Fibroblast of skin of scalp (primary cell): ENCODE measurements at places on chromosomes 2 and 18.
A peak's percentile ranks its signal among the peaks of the same experiment; 100 is the strongest.

DNA sequence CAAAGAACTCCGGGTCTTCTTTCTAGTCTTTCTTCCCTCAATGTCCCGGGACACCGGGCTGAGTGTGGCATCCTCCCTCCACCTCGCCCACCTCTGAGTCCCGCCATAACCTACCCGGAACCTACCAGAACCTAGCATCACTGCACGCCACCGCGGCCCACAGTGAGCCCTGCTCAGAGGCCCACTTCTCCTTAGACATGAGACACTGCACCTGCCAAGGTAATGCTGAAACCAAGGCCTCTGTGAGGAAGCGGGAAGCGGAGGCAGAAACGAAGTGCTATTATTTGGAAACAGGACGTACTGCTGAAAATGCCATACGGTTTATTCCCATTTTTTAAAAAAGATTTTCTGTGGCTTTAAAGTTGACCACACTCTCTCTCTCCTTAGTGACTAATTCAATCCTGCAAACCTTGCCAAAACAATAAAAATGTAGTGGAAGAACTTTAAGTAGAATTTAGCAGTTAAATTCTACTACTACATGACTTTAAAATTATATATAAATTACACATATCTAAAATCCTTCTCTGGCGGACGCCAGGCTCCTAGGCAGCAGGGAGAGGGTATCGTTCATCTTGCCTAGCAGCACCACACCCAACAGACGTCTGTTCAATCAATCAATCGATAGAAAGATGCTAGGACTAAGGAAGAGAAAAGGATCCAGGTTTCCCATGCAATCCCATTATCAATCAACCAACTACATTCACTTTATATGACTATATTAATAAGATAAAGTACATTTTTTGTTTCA is 82.0 kb downstream of the ZNF516 start:
- DNase-seq: peak; percentile 38

DNA sequence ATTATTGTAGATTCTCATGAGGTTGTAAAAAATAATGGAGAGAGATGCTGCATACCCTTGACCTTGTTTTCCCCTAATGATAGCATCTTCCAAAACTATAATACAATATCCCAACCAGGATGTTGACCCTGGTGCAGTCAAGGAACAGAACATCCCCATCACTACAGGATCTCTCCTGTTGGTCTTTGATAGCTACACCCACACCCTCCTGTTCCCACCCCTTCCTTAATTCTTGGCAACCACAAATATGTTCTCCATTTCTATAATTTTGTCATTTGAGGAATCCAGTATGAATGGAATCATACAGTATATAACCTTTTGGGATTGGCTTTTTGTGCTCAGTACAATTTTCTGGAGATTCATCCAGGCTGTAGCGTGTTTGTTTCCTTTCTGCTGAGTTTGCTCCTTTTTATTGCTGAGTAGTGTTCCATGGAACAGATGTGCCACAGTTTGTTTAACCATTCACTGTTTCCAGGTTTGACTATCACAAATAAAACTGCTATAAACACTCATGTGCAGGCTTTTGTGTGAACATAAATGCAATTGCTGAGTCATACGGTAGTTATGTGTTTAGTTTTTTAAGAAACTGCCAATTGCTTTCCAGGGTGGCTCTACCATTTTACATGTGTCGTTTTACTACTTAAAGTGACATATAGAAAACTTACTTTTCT is 22.2 kb downstream of the MCFD2 start:
- DNase-seq: peak; percentile 57

DNA sequence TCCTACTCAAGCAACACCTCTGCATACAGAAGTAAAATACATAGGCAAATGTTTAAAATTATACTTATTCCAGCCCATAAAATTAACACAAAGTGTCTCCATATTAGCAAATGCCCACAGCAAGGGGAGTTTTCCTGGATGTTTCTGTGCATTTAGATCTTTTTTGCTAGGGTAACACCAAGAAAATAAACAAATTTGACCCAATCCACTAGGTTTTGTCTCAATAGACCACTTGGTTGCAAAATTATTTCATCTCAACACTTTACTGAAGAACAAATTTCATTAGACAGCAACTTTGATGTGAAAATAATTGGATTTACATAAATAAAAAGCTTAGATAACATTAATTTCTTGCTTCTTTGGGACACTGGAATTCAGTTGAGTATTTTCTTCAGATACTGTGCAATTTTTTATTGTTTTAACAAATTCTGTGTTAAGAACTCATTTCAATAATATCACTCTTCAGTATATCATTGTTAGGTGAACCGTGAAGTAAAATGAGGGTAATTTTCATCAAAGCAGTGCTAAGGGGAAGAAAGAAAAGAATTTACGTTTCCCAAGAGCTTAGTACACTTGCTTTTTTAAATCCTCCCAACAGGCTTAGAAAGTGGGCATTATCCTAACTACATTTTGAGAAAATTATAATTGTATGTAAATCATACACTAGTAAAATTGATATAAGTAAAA is 133.5 kb upstream of the TTC39C start:
- DNase-seq: no peak

- peak; percentile 21 for DNase-seq
These were observed 240.8 kb downstream of the PLCL1 start for GRCh38 chr2:198045227-198045626.

DNA sequence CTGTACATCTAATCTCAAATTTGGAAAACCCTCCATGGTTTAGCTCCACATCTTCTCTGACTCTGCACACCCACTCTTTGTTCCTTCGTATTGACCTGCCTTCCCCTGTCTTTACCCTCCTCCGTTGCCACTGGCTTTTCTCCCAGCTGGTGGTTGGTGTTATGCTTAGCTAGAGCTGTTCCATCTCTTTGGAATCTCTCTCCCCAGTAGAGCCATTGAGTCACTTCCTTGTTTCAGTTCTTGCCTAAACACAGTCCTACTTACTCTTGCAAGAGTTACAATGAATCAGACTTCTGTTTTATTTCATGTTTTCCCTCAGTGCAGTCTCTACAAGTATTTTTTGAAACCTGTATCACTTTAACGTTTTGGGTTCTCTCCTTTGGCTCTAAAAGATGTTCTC is 263.9 kb downstream of the LTBP1 start:
- peak; percentile 96 for DNase-seq

DNA sequence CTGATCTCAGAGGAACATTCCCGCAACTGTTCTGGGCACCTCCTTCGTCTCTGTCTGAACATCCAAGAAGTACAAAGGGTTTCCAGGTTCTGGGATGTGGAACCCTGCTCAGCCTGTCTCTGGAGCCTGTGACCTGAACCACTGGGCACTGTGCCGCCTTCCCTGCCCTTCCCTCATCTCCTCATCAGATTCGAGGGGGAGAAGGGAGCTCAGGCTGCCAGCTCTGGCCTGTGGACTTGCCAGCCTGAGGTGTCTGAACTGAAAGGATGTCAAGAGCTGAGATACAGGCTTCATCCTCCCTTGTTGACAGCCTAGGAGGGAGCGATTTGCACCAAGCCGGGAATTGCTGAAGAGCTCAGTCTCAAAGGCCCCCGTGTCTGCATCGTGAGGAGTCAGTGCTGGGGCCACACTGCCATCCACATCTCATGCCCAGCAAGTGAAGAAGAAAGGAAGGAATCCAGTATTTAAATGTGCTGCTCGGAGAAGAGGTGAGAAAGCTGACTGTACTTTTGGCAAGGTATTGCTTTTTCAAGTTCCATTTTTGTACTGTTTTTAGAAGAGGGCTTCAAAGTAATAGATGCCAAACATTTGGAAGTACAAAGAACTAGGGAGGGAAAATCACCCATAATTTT is 12.6 kb downstream of the NEU2 start:
- DNase-seq: no peak

- DNase-seq: peak; percentile 50
These were observed 121.5 kb upstream of the LTBP1 start for GRCh38 chr2:32825291-32825712.

DNA sequence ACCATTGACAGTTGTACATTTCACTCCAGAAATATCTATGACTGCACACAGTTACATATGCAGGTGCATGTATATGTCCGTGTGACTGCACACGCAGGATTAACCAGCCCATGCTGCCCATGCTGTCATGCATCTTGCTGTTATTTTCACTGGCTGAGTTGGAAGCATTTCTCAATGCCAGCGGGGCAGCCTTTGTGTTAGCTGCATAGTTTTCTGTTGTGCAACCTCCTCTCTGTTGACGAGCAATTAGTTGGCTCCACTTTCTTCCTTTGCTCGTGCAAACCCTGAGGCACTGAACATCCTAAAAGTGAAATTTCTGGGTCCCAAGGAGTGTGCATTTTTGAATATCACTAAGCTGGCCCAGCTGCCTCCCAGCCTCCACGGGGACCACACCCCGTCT is 133.4 kb upstream of the GLI2 start:
- no peak for DNase-seq

- DNase-seq: no peak
These were observed 167.2 kb downstream of the CELF4 start for GRCh38 chr18:37398248-37398920.

- no peak for DNase-seq
These were observed 18.5 kb downstream of the TRAF3IP1 start for GRCh38 chr2:238338710-238339394.

DNA sequence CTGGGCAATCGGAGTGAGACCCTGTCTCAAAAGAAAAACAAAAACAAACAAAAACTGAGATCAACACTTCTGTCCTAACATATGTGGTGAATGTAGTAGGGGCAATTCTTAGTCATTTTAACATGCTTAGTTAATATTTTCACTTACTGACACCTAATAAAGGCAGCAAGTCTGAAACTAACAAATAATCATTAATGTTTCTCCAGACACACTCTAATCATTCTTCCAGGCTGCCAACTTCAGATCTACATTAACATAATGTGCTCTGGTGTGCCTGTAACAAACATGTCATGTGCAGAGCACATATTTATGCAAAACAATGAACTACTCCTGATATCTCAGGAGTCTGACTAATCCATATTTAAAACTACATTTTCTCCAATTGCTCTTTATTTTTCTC is 6.0 kb downstream of the KRCC1 start:
- no peak for DNase-seq

- DNase-seq: peak; percentile 71
These were observed 745.6 kb upstream of the RAB6C start for GRCh38 chr2:129233751-129234406.

DNA sequence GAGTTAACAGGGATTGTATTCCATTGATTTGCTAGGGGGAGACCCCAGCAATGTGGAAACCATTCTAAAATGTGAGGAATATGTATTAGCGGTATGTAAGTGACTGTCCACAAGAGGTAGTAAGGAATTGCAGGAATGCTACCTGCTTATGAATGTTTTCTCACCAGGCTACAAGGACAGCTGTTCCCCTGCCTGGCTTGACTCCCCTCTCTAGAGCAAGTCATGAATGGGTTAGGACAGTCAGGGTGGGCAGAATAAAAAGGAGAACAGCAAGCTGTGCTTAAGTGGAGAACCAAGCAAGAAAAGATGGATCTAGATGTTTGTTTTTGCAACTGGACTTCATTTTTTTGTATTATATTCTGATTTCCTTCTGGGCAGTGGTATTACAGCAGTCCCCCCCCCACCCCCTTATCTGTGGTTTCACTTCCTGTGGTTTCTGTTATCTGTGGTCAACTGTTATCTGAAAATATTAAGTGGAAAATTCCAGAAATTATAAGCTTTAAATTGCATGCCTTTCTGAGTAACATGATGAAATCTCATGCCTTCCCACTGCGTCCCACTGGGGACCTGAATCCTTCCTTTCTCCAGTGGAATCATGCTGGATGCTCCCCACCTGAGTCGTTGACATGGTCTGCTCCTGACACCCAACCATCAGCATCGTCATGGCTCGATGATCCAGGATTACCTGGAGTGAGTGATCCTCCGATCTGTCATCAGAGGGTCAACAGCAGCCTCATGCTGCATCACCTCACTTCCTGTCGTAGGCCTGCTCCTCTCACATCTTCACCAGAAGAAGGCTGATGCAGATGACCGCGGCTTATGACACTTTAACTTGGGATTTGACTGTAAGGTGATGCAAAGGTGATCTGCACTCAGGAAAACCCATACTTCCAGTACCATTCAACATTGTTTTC is 52.2 kb downstream of the VAPA start:
- peak; percentile 55 for DNase-seq

GRCh38 chr2:135904341-135904989 is 28.2 kb upstream of the MCM6 start:
- peak; percentile 8 for DNase-seq

- no peak for DNase-seq
These were observed 545.4 kb downstream of the CCDC85A start for GRCh38 chr2:56729212-56729611.

GRCh38 chr2:59237311-59237710 is 996.2 kb upstream of the FANCL start:
- DNase-seq: no peak

GRCh38 chr2:219631406-219631891 is 4.0 kb downstream of the SLC4A3 start:
- DNase-seq: no peak

DNA sequence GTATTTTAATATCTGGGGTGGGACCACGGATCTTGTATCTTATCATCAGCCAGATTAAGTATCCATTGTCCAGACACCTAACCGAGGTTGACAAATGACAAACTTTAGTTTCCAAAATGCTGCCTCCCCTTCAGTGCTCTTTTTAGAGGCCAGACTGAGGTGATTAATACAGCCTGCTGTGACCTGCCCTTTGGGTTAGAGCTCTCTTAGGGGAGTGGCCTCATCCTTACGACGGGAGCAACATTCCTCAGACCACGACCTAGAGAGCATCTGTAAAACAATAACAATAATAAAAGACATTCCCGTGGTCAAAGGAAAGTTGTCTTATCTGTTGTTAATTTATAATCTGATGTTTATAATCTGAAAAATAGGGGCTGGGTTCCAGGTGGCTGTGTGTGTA is 405.3 kb downstream of the LPIN1 start:
- no peak for DNase-seq

DNA sequence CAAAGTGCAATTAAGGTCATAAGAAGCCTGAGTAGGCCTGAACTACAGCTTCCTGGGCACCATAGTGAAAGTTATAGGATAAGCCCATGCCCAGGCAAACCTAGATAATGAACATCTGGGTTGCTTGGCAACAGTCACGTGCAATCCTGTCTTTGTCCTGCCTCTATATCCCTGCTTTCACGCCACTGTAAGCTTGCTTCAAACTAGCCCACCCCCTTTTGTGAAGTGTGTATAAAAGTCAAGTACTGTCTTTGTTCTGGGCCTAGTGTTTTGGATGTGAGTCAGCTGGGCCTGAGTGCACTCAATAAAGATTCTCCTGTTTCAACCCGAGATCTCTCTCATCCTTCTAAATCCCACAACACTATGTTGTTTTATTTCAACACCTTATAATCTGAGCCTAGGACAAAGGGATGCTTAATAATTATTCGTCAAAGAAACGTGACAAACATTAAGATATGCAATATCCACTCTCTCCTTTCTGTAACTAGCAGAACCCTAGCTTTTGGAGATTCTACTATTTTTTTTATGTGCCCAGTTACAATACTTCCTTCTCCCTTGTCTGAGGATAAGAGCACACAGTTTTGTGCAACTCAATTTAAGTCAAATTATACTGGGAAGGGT is 927.8 kb downstream of the SUCLG1 start:
- DNase-seq: no peak

GRCh38 chr2:237217995-237218616 is 132.4 kb downstream of the COPS8 start:
- DNase-seq: peak; percentile 82

- DNase-seq: no peak
These were observed 376.4 kb downstream of the ZEB2 start for GRCh38 chr2:144143294-144144151.

- no peak for DNase-seq
These were observed 38.4 kb downstream of the TBC1D8 start for GRCh38 chr2:101112772-101113157.

- DNase-seq: no peak
These were observed 134.2 kb upstream of the SPRED2 start for GRCh38 chr2:65566617-65567016.
